Stimulated activated CD8-positive, alpha-beta memory T cell treated with anti-CD3 and anti-CD28 coated beads, Interleukin-2, amount 100 ng/mL, for 1 hour (primary cell): ENCODE measurements at places on chromosomes 12 and 14.

GRCh38 chr12:58844161-58844560 lies 76.1 kb downstream of the LRIG3 start:
- DNase-seq: no peak

DNA sequence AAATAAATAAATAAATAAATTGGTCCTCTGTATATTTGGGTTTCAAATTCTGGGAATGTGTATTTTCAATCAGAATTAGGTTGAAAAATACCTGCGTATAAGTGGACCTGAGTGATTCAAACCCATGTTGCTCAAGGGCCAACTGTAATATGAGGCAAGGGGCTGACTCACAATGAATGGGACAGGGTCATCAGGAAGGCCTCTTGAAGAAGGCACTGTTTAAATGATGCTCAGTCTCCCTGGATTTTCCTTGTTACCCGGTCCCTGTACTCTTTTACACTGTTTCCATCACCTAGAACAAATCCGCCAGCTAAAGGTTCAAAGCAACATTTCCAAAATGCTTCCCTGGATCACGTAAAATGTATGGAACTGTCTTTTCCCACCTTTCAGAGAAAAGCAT lies 3.8 kb downstream of the PSMB5 start:
- no peak for DNase-seq

DNA sequence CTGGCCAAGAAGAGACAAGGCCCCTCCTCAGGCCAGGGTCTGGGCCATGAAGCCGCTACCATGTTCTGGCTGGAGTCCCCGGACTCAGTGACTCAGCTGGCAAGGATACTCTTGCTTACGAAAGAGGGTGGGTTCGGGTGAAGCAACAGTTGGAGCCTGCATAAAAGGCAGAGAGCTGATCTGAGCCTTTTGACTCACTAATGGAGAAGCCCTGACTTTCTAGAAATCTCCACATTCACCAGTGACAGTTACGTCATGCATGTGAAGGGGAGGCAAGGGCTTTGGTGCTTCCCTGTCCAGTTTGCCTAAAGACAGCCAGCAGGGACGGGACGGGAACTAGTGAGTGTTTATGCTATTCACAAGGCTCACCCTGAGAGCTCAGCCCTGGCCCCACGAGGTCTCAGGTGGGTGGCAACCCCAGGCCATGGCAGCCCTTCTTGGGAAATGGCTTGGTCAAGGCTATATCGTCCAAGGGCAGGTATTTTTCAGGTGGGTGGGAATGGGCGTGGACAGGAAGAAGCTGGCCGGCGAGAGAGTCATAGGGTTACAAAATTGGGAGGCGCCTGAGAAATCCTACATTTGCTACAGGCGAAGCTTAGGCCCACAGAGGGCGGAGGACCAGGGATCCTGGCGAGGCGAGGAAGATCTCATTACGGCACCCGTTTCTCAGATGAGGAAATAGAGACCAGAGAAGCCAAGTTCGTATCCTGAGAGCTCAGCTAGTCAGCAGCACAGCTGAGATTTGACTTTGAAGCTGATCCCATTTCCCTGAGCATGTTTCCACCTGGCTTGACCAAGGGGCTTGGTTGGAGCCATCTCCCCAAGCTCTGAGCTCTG lies 314.6 kb downstream of the BCL11B start:
- DNase-seq: no peak

DNA sequence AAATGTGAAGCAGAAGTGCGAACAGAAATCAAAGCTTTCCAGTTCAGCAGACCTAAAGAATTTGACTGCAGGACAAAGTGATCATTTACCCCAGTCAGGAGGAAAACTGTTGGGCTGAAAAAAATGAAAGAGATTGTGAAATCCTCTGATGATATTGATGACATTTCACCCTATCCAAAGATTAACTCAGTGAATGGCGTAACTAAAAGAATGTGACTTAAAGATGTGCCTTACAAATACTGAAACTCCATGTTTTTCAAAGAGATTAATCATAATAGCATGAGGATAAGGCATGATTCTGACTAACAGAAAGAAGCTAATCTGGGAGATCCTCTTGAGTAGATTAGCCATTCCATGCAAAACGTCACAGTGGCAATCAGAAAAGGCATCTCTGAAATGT lies 225.6 kb downstream of the DUSP6 start:
- no peak for DNase-seq

- DNase-seq: no peak
Observed at GRCh38 chr12:16385782-16386646, 38.6 kb downstream of the MGST1 start.

GRCh38 chr12:53252349-53252916 lies 15.7 kb upstream of the ESPL1 start:
- DNase-seq: no peak

DNA sequence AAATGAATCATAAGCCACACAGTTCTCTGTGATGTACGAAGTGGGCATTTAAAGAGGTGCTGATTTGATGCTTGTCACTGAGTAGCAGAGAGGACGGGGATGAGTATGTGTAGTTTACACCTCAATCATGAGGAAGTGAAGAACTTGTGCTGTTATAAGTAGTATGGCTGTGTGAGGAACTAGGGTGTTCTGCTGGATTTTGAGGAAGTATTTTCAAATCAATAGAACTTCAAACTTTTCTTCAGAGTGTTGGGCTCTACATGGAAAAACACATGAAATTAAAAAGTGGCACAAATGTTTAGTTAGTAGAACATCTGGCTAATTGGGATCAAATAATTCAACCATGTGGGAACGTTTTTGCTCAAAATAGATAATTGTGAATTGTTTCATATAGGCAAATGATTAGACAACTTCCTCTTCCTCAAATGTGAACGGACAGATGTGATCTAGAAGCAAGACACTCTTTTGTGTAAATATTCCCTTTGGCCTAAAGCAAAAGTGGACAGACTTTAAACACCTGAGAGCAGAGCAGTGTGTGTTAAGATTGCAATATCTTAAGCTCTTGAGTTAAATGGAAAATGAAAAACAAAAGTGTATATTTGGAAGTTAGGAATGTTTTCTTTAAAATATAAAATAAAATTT lies 168.5 kb downstream of the NAV3 start:
- no peak for DNase-seq

DNA sequence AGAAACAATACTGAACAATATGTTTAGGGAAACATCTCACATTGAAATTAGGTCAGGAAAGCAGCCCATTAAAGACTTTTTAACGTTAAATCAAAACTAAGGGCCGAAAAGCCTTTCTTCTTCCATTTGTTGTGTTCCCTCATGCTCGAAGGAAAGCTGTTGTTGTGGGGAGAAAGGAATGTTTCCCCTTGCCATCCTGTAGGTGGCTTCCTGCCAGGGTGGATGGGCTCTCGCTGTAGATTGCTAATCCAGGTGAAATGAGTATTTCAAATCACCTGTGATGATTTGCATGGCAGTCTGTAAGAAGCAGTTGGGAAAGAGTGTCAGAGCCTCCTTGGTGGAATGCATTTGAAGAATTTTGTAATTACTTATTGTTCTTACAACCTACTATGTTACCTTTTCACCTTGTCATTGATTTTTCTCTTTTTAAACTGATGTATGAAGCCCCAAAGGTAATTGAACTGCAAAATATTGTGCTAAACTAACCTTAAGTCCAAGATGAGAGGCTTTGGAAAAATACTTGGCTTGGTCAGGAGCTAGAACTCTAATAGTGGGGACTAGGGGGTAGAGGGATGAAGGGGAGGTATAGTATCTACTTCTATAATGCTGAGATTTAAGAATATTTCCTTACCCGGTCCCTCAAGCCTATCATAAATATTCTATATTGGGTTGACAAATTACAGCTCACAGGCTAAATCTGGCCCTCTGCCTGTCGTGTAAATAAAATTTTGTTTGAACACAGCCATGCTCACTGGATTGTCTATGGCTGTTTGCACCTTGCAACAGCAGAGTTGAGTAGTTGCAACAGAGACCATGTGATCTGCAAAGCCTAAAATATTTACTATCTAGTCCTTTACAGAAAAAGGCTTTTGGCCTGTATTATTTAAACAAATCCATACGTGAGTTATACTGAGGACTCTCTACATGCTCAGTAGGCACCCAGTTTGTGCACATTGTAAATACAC lies 7.7 kb upstream of the DCP1B start:
- DNase-seq: no peak

- no peak for DNase-seq
Observed at GRCh38 chr14:84493779-84494178, 1036.2 kb upstream of the FLRT2 start.

GRCh38 chr14:97724265-97724731 lies 927.1 kb downstream of the VRK1 start:
- DNase-seq: no peak

GRCh38 chr12:122080149-122081082 lies 1.9 kb downstream of the MLXIP start:
- DNase-seq: no peak

GRCh38 chr12:79737875-79738718 lies 47.3 kb upstream of the PAWR start:
- DNase-seq: no peak

- no peak for DNase-seq
Observed at GRCh38 chr12:400828-401227, 616 bp upstream of the CCDC77 start.

GRCh38 chr12:11825278-11825677 lies 175.8 kb downstream of the ETV6 start:
- DNase-seq: no peak

DNA sequence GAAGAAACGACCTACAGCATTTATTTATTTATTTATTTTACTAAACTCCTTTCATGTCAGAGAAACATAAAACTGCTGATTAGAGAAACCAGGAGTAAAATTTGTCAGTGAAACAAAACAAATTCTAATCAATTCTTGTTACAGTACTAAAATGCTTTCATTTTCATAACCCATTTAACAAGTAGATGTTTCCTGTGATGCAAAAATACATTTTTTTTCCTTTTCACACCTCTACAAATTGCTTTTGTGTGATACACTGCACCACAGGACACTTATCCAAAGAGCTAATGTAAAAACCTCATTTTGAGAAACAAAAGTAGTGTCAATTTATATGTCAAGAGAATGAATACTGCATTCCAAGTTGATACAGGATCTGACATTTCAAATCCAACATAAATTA lies 155.1 kb downstream of the SYT1 start:
- no peak for DNase-seq

DNA sequence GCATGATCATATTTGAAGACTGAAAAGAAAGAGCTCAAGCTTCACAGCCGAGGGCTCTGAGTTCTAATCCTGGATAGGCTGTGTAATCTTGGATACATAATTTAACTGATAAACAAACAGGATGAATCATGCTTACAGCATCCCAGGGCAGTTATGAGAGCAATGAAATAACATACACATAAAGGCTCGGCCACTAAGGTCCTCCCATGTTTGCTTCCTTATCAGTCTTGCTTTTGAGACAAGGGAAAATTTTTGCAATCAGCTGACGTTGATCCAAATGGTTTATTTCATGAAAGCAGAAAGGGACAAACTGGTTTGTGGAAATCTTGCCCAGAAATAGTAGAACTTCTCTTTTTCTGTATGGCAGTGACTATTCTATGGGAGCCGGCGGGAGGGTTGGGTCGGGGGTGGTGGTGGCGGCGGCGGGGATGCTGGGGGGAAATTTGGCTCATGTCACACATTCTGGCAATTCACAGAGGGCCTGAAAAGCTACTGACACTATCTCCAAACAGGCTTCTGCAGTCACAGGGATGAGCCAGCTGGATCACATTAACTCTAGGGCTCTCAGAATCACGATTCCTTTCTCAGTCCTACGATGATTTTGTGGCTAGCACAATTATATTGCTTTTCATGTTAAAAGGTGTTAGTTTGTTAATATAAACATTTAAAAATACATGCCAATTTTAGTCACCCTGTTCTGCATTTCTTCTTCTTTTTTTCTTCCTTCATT lies 124.5 kb downstream of the SLC8A3 start:
- DNase-seq: no peak

DNA sequence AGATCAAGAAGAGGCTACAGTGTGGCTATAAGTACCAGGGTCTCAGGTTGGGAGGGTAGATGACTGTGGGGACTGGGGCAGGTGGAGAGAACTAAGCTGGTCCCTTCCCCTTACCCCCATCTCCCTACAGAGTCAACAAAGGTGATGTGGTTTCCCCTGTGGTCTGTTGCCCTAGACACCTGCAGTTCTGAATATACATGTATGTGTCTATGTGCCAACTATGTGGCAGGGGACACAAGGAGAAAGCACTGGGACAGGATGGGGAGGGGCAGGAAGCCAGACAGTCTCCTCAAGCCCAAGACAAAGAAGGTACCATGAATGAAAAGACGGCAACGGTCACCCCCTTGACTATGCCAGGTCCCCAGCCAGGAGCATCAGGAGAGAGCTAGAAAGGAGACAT lies 4.5 kb upstream of the HDAC7 start:
- no peak for DNase-seq

GRCh38 chr12:116434155-116435011 lies 124.8 kb upstream of the MAP1LC3B2 start:
- no peak for DNase-seq

GRCh38 chr12:52147367-52147963 lies 44.3 kb downstream of the KRT80 start:
- no peak for DNase-seq
